Adrenal gland (tissue), 19 donors: ENCODE measurements at places on chromosomes 6 and 20. TPM values are rescaled to one million over a fixed set of nuclear protein-coding genes. Genes with fewer than 3 reads are reported as not detected.

KHDC1 gene
- total RNA-seq = 0.83 TPM

RSPH4A gene
- total RNA-seq = 0.42 TPM

JAG1 gene
- total RNA-seq = 16.3 TPM

SEMG1 gene
- total RNA-seq = not detected

MOCS1 gene
- total RNA-seq = 26.5 TPM

GRM1 gene
- total RNA-seq = not detected

IL17A gene
- total RNA-seq = not detected

FAM210B gene
- 117 TPM for total RNA-seq

CLPSL2 gene
- total RNA-seq = not detected

GINS1 gene
- total RNA-seq = 0.30 TPM

SLC22A2 gene
- total RNA-seq = not detected

KCNG1 gene
- total RNA-seq = 0.34 TPM

ULBP1 gene
- 0.42 TPM for total RNA-seq

NKAIN2 gene
- total RNA-seq = 0.61 TPM

DNA sequence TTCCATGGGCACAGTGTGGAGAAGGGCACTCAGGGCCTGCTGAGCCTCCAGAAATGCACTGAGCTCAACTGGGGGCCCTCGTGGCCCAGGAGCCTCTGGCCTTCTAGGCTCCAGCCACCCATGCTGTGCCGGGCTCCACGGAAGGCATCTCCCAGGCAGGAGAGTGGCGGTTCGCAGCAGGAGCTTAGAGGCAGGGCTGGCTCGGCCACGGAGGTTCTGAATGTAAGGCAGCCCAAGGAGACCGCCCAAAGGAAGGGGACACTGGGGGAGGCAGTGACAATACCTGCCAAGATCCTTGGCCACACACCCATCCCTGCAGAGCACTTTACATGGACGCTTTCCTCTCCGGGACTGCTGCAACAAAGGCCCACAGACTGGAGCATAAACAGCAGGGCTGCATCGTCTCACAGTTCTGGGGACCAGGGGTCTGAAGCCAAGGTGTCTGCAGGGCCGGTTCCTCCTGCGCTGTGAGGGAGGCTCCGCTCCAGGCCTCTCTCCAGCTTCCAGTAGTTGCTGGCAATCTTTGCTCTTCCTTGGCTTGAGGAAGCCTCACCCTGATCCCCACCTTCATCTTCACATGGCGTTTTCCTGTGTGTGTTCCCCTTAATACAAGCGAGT is 128.2 kb upstream of the CDH4 start:
- H3K4me3 ChIP-seq = no peak overlapping the region
- no peaks in the 10 kb centered on the region for H3K36me3 ChIP-seq
- no peak for DNase-seq
- H3K27ac ChIP-seq = no peak overlapping the region
- H3K4me1 ChIP-seq = no peaks in the 10 kb centered on the region

GRCh38 chr20:49347156-49347555 is 69.3 kb upstream of the ZNFX1 start:
- H3K27me3 ChIP-seq = peaks cover 5% of the 10 kb centered on the region
- no peaks in the 10 kb centered on the region for H3K36me3 ChIP-seq
- DNase-seq = no peak
- no peak overlapping the region for H3K27ac ChIP-seq

GRCh38 chr6:53961679-53962370 is 149.4 kb upstream of the MLIP start:
- H3K4me3 ChIP-seq = no peak overlapping the region
- no peaks in the 10 kb centered on the region for H3K4me1 ChIP-seq
- no peak overlapping the region for H3K27ac ChIP-seq
- no peaks in the 10 kb centered on the region for H3K27me3 ChIP-seq
- DNase-seq = no peak
- no peaks in the 10 kb centered on the region for H3K36me3 ChIP-seq

GRCh38 chr6:134065706-134066105 is 13.3 kb upstream of the SLC2A12 start:
- H3K36me3 ChIP-seq = no peaks in the 10 kb centered on the region
- no peaks in the 10 kb centered on the region for H3K27me3 ChIP-seq
- no peak overlapping the region for H3K4me3 ChIP-seq
- H3K27ac ChIP-seq = no peak overlapping the region
- H3K4me1 ChIP-seq = no peaks in the 10 kb centered on the region

- no peaks in the 10 kb centered on the region for H3K36me3 ChIP-seq
- H3K4me1 ChIP-seq = no peaks in the 10 kb centered on the region
- no peak for DNase-seq
- no peak overlapping the region for H3K27ac ChIP-seq
Measured at GRCh38 chr20:53980031-53980465, 90.3 kb downstream of the BCAS1 start.

GRCh38 chr6:19898141-19898740 is 61.1 kb downstream of the ID4 start:
- H3K4me1 ChIP-seq = no peaks in the 10 kb centered on the region
- DNase-seq = no peak
- no peak overlapping the region for H3K27ac ChIP-seq
- no peaks in the 10 kb centered on the region for H3K36me3 ChIP-seq
- no peaks in the 10 kb centered on the region for H3K27me3 ChIP-seq

GRCh38 chr20:49851231-49851705 is 38.6 kb downstream of the SLC9A8 start:
- H3K27me3 ChIP-seq = no peaks in the 10 kb centered on the region
- H3K4me1 ChIP-seq = no peaks in the 10 kb centered on the region
- H3K36me3 ChIP-seq = peaks cover 21% of the 10 kb centered on the region
- peak; percentile 43 for DNase-seq

DNA sequence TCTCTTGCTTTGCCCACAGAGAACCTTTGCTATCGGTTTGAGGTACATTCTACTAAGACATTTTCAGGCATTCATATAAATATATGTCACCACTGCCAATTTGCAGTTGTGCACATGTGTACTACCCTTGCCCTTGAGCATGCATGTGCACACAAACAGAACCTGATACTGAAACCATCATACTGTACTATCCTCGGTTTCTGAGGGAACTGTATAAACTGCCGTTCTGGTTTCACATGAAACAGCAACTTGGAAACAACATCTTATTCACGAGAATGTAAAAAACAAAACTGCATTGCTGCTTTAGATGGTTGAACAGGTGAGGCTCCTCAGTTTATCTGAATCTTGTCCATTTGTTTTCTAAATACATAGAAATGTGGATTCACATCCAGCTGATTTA is 151.2 kb upstream of the TMEM170B start:
- no peaks in the 10 kb centered on the region for H3K27me3 ChIP-seq
- H3K4me3 ChIP-seq = no peak overlapping the region
- H3K27ac ChIP-seq = no peak overlapping the region
- no peak for DNase-seq
- no peaks in the 10 kb centered on the region for H3K4me1 ChIP-seq

- peaks cover 21% of the 10 kb centered on the region for H3K4me1 ChIP-seq
- H3K27me3 ChIP-seq = no peaks in the 10 kb centered on the region
- H3K27ac ChIP-seq = peak overlapping the region; percentile 82
- DNase-seq = peak; percentile 61
- H3K36me3 ChIP-seq = no peaks in the 10 kb centered on the region
Measured at GRCh38 chr20:19992996-19993908, 23.9 kb upstream of the NAA20 start.

- H3K36me3 ChIP-seq = no peaks in the 10 kb centered on the region
- H3K4me1 ChIP-seq = no peaks in the 10 kb centered on the region
- no peak overlapping the region for H3K27ac ChIP-seq
Measured at GRCh38 chr6:169289619-169290339, 36.1 kb upstream of the THBS2 start.

GRCh38 chr6:17941318-17941717 is 46.1 kb downstream of the KIF13A start:
- H3K27me3 ChIP-seq = no peaks in the 10 kb centered on the region
- H3K27ac ChIP-seq = no peak overlapping the region
- no peaks in the 10 kb centered on the region for H3K36me3 ChIP-seq
- H3K4me1 ChIP-seq = peaks cover 12% of the 10 kb centered on the region
- H3K4me3 ChIP-seq = no peak overlapping the region
- no peak for DNase-seq

GRCh38 chr6:161526794-161527193 is 252.9 kb upstream of the AGPAT4 start:
- H3K36me3 ChIP-seq = no peaks in the 10 kb centered on the region
- no peaks in the 10 kb centered on the region for H3K4me1 ChIP-seq
- H3K27me3 ChIP-seq = no peaks in the 10 kb centered on the region
- H3K4me3 ChIP-seq = no peak overlapping the region
- H3K27ac ChIP-seq = no peak overlapping the region

DNA sequence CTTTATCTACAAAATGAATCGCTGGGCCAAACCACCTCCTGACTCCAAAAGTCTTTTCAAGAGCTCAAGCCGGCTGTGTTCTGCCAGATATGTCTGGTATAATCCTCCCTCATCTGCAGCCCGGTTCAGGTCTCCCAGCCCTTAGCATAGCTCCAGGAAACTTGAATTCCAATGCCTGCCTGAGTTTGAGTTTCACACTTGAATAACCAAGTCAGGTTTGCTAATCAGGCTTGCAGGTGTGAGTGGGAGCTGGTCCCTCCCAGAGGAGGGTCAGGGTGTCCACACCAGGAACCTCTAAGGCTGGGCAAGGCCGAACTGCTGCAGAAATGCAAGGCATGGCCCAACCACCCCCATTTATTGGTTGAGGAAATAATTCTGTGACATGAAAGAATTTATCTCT is 96.6 kb downstream of the TMEM242 start:
- peaks cover 20% of the 10 kb centered on the region for H3K4me1 ChIP-seq
- H3K27me3 ChIP-seq = no peaks in the 10 kb centered on the region
- peak; percentile 39 for DNase-seq

- no peaks in the 10 kb centered on the region for H3K4me1 ChIP-seq
- H3K27ac ChIP-seq = no peak overlapping the region
- no peaks in the 10 kb centered on the region for H3K27me3 ChIP-seq
- DNase-seq = peak; percentile 47
- H3K36me3 ChIP-seq = no peaks in the 10 kb centered on the region
Measured at GRCh38 chr20:37886851-37887297, 16.1 kb upstream of the VSTM2L start.

- H3K27me3 ChIP-seq = no peaks in the 10 kb centered on the region
- H3K36me3 ChIP-seq = no peaks in the 10 kb centered on the region
- H3K4me3 ChIP-seq = no peak overlapping the region
- H3K4me1 ChIP-seq = peaks cover 15% of the 10 kb centered on the region
- no peak overlapping the region for H3K27ac ChIP-seq
- no peak for DNase-seq
Measured at GRCh38 chr6:136338486-136338885, 48.8 kb upstream of the BCLAF1 start.

DNA sequence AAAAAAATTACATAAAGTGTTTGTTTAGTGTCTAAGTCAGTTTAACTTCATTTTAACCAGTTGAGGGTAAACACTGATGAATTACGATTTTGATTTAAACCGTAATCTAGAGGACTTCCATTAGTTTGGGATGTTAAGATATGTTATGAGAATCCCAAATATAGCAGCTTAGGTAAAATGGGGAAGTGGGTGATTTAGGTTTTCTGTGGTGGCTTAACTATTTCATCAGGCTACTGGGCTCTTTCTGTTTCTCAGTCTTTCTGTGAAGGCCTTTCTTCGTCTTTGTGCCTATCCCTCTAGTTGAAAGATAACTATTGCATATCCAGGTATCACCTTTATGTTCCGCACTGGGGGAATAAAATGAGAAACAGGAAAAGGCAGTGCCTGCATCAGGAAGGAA is 27.9 kb downstream of the CENPW start:
- no peaks in the 10 kb centered on the region for H3K4me1 ChIP-seq
- no peak overlapping the region for H3K27ac ChIP-seq
- no peak overlapping the region for H3K4me3 ChIP-seq
- no peaks in the 10 kb centered on the region for H3K36me3 ChIP-seq

DNA sequence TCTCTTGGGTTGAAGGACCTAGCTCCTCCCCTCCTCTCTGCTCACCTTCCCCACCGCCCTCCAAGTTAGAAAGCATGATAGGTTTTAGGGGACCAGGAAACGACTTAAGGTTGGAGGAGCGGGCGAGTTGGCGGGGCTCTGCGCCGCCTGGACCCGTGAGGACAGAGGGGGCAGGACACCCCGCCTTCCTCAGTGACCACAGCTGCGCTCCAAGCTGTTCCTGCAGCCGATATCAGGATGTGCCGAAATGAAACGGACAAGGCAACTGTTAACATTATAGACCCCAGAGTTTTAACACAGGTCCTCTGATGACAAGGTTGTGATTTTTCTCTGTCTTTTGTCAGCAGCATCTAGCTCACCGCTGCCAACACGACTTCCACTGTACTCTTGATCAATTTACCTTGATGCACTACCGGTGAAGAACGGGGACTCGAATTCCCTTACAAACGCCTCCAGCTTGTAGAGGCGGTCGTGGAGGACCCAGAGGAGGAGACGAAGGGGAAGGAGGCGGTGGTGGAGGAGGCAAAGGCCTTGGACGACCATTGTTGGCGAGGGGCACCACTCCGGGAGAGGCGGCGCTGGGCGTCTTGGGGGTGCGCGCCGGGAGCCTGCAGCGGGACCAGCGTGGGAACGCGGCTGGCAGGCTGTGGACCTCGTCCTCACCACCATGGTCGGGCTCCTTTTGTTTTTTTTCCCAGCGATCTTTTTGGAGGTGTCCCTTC is at the start of gene GRM1:
Gene GRM1, plus strand, starts transcription at position 212 of the 722 bp plus-strand sequence. Its CDS starts 456 bp downstream, at position 668.
- DNase-seq = no peak
- no peak within 1 kb of the TSS for H3K27ac ChIP-seq
- no peaks in the 10 kb centered on the region for H3K36me3 ChIP-seq
- no peak within 1 kb of the TSS for H3K4me3 ChIP-seq

DNA sequence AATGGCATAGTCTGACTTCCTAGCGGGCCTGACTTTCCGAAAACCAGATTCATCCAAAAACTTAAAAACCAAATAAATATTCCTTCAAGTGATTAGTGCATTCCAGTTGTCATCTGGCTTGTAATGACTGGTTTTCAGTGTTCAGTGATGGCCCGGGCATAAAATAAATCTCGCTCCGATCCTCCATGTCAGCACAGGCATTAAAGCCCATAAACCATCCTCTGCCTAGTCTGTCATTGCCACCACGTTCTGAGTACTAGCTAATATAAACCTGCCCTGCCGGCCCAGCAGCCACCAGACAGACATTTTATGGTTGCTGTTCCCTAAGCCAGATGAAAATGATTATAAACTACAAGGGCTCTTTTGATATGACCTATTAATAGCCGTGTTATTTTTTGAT is 232.3 kb upstream of the GMDS start:
- no peak overlapping the region for H3K4me3 ChIP-seq
- H3K4me1 ChIP-seq = no peaks in the 10 kb centered on the region
- no peaks in the 10 kb centered on the region for H3K27me3 ChIP-seq

DNA sequence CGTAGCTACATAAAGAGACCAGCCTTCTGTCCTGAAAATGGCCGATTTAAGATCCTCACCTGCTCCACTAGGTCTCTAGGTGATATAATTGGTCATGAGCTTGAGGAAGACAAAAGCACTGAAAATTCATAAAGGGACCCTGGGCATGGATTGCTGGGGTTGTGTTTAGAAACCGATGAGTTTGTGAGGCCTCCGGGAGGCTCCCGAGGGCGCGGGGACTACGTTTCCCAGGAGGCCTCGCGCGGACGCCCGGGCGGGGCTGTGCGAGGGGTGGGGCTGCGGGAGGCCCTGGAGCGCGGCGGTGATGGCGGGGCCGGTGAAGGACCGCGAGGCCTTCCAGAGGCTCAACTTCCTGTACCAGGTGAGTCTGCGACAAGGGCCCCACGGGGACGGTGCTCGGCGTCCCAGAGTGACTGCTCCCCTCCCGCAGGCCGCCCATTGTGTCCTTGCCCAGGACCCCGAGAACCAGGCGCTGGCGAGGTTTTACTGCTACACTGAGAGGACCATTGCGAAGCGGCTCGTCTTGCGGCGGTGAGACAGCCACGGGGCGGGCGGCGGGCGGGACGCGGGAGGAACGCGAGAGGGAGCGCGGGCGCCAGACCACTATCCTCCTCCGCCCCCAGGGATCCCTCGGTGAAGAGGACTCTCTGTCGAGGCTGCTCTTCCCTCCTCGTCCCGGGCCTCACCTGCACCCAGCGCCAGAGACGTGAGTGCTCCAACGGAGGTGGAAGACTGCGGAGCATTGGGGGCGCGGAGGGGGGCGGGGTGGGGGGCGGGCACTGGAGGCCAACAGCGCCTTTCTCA is at the start of gene RPP21:
Gene RPP21, plus strand, starts transcription at position 289 of the 804 bp plus-strand sequence. Its CDS starts 16 bp downstream, at position 305.
- H3K36me3 ChIP-seq = peaks cover 28% of the 10 kb centered on the region
- peak; percentile 84 for DNase-seq
- H3K4me1 ChIP-seq = peaks cover 17% of the 10 kb centered on the region
- no peaks in the 10 kb centered on the region for H3K27me3 ChIP-seq
- H3K4me3 ChIP-seq = peak within 1 kb of the TSS; percentile 49
